HL-60 (cell line): ENCODE measurements at places on chromosomes 1 and 21.

- no peak for DNase-seq
Measured at GRCh38 chr1:186930238-186930637, 101.5 kb downstream of the PLA2G4A start.

- no peak for DNase-seq
Measured at GRCh38 chr1:116224561-116224960, 113.4 kb downstream of the MAB21L3 start.

DNA sequence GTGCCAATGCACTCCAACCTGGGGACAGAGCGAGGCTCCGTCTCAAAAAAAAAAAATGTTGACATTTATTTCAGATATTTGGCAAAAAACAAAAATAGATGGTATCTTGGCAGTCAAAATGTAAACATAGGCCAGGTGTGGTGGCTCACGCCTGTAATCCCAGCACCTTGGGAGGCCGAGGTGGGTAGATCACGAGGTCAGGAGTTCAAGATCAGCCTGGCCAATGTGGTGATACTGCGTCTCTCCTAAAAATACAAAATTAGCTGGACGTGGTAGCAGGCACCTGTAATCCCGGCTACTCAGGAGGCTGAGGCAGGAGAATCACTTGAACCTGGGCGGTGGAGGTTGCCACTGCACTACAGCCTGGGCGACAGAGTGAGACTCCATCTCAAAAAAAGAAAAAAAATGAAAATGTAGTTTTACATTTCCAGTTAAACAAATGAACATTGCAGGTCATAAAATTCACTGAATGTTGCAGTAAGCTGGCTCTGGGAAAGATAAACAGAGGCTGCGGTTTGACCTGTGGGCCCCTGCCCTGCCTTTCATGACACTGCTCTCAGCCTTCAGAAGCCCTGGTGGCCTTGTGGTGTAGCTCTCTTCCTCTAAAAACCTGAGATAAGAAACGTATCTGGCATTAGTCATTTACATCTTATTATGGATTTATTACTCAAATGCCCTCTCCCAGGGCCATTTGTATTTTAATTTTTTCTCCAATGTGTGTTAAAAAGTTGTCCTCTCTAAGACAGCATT lies 12.2 kb upstream of the SLC44A3 start:
- DNase-seq = peak; percentile 49

GRCh38 chr1:6546326-6546725 lies 8.0 kb downstream of the NOL9 start:
- DNase-seq = no peak

- no peak for DNase-seq
Measured at GRCh38 chr1:206800411-206800810, 28.1 kb upstream of the IL10 start.

- no peak for DNase-seq
Measured at GRCh38 chr1:201482755-201483154, 13.8 kb upstream of the PHLDA3 start.

DNA sequence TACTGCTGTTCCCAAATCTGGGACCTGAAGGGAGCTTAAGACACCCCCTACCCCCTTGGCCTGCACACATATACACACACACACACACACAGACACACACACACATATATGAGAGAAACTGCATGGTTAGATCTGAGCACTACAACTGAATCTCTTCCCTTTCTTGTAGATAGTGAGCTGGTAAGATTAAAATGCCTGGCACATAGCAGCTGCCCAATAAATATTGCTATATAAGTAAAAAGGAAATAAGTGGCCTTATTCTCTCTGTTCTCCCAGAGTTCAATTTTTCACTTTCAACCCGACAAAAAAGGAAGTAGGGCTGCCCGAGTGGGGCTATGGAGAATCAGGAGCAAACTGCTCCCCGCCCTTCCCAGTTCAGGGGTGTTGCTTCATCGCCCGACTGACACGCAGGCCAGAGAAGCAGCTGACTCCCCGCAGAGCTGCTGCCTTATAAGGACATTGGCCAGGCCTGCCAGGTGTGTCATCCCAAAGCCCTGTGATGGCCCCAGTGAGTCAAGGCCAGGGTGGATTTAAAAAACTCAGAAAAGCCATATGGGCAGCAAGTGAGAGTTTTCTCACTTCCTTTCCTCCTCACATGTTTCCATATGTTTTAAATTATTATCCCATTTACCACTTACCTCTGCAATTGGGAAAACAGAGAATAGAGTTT lies 106.5 kb upstream of the SLC44A3 start:
- peak; percentile 99 for DNase-seq

- no peak for DNase-seq
Measured at GRCh38 chr1:4468804-4469514, 185.4 kb upstream of the AJAP1 start.

GRCh38 chr1:223339861-223340260 lies 24.1 kb downstream of the SUSD4 start:
- no peak for DNase-seq

DNA sequence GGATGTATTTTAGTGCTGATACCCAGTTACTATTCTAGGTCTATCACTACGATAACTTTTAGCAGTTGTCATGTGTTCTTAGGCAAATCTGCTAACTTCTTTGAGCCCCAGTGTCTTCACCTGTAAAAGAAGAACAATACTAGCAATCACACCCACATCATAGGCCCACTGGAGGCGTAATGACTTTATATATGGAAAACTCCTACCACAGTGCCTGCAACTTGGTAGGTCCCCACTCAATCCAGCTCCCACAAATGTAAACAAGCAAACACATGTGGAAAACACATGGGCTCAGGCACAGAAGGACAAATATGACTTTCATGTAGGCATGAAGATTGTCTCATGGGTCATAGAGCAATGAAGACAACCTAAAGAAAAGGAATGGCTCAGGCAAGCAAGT lies 115.8 kb downstream of the TBX19 start:
- no peak for DNase-seq

DNA sequence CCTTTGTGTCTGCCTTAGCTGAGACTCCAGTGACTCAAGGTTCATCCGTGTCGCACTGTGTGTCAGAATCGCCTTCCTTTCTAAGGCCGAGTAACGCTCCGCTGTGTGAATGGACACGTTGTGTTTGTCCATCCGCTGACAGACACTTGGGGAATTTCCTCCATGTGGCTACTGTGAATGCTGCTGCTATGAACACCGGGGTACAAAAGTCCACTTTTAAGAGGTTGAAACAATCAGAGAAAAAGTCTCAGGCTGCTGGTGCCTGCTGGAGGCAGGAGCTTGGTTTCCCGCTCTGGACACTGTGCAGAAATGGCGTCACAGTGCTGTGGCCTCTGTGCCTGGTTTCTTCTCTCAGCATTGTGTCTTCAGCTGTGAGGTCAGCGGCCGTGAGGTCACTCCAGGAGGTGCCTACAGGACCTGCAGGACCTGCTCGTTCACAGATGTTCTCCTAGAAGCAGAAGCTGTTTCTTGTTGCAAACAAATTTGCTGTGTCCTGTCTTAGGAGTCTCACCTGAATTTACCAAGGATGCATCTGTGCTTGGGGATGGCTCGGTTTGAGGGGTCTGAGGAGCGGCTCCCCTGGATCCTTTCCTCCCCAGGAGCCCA lies 34.2 kb downstream of the KRTAP10-1 start:
- no peak for DNase-seq

DNA sequence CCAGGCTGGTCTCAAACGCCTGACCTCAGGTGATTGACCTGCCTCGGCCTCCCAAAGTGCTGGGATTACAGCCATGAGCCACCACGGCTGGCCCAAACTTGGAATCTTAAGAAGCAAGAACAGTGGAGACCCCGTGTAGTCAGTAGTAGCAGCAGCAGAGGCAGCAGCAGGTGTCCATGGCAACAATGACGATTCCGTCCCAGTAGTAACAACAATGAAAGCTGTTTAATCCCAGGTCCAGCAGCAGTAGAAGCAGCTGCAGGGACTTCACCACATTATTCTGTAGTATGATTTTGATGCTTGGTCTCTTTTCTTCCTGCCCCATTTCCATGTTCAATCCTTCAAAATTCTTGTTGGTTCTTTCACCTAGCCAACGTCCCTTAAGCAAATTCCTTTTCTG lies 69.6 kb upstream of the KCTD3 start:
- no peak for DNase-seq

- DNase-seq = no peak
Measured at GRCh38 chr21:42159560-42160110, 59.3 kb upstream of the ABCG1 start.

GRCh38 chr21:35900539-35900938 lies 159.8 kb downstream of the SETD4 start:
- no peak for DNase-seq

DNA sequence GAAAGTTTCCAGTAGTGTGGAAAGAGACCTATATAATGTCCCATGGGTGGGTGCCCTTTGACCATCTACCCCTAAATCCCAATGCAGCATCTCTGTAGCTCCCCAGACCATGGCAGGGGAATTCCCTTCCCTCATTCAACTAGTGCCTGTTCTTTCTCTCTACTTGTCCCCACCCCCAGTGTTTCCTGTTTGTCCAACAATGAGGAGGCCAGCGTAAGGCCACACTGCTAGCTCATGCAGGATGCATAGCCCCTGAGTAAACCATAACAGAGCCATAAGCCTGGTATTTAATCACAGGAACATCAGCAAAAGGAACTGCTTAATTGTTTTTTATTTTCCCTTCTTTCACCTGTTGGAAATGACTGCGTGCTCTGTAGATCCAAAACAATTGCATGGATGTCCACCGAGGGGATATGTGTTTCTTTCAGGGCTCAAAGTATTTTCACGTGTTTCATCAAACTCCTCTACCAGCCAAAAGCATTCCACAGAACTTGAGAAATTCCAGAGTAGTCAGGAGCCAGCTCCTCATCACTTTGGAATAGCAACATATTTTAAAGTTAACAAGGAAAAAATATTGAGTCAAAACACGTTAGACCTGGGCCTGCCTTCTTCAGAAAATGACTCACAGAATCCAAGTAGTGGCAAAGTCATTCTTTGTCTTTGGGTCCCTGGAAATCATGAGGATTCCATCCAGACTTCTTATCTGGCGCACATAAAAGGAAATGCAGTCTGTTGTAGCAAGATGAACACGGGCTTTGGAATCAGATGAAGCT lies 162.5 kb upstream of the SGIP1 start:
- DNase-seq = no peak

DNA sequence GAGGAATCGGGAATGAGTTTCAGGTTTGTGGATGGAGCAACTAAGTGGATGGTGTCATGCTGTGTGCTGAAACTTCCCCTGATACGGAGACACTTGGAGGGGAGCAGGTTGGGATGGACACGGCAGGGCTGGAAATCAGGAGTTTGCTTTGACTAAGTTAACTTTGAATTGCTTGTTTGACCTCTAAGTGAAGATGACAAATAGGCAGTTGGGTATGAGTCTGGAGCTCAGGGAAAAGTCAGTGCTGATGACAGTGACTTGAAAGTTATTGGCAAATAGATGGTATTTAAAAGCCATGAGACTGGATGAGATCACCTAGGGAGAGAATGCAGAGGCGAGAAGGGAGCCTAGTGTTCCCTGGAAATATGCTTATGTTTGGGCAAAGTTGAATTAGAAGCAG lies 12.8 kb upstream of the ZSCAN20 start:
- no peak for DNase-seq

- DNase-seq = no peak
Measured at GRCh38 chr1:221840511-221841243, 98.8 kb upstream of the DUSP10 start.

DNA sequence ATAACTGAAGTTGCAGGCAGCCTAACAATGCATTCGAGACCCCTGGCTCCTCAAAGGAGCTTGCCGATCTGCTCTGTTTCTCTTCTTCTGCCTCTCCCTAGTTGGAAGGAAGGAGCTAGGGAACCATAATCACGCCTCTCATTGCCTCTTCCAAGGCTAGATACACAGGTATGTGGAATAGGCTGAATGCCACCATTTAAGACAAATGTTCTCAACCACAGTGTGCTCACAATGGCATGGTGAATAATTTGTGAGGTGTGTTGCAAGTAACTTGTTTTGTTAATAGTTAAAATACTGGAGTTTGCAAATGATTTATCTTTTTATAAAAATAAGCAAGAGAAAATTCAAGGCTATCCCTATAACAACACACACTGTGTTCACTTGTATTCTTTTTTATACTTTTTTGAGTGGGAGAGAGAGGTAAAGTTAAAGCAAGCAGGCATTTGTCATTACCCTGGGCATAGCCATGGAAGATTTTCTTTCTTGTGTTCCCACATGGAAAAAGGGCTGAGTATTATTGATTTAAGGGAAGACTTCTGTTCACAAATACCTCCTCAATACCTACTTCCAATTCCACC lies 45.4 kb upstream of the SYT6 start:
- no peak for DNase-seq

- no peak for DNase-seq
Measured at GRCh38 chr1:18830596-18830995, 28.9 kb downstream of the TAS1R2 start.

DNA sequence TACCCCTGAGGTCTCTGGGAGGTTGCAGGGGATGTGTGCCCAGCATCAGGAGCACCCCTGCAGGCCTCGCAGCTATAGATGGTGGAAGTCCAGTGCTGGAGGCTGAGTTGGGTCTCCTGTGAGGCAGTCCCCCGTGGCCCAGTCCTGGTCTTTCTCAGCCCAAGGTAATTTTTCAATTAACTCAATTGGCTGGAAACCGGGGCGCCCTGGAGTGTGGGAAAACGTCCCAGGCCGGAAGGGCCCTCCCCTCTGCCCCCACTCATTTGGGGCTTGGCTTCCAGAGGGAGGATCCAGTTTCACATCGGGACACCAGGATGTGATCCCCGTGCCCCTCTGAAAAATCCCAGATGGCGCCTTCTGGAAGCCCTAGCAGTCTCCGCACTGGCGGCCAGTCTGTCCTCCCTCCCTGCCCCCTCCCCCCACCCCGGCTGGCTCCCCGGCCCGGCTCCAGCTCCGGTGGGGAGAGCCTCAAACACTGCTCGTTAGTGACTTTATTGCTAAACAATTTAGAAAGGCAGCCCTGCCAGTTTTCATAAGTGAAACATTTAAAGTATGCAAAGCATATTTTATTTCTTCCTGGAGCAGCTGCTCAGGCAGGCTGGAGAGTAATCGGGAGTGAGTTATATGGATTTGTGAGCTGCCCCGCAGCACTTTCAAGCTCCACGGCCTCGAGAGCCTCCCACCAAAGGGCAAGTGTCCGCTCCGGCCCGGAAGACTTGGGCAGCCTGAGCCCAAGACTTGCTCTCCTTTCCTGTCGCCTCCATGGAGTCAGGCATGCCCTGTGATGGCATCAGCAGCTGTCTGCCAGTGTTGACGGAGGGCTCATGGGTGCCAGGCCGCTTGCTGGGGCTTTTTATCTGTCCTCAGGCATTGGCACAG lies 208.2 kb upstream of the TMEM51 start:
- no peak for DNase-seq

DNA sequence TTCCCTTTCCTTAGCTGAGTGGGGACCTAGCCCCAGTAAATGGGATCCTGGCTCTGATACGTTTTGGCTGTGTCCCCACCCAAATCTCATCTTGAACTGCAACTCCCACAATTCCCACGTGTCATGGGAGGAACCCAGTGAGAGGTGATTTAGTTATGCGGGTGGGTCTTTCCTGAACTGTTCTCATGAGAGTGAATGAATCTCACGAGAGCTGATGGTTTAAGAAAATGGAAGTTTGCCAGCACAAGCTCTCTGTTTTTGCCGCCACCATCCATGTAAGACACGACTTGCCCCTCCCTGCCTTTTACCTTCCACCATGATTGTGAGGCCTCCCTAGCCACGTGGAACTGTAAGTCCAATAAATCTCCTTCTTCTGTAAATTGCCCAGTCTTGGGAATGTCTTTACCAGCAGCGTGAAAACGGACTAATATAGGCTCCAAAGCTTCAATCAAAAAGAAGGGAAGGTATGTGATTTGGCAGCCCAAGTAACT lies 29.9 kb upstream of the POU2F1 start:
- DNase-seq = no peak
